ENCODE measurements at places on chromosomes 3 and 15.

- no peak for DNase-seq
Observed at GRCh38 chr3:9965200-9965875, 13.1 kb upstream of the PRRT3 start.

- DNase-seq, result no peak
Observed at GRCh38 chr3:111635403-111635802, 40.3 kb upstream of the ZBED2 start.

- DNase-seq, result no peak
Observed at GRCh38 chr3:141076797-141077571, 25.8 kb downstream of the SPSB4 start.

GRCh38 chr3:70431911-70432310 lies 119.5 kb upstream of the MDFIC2 start:
- DNase-seq, result peak; percentile 32

GRCh38 chr15:70430069-70430468 lies 332.4 kb upstream of the TLE3 start:
- peak; percentile 87 for DNase-seq

DNA sequence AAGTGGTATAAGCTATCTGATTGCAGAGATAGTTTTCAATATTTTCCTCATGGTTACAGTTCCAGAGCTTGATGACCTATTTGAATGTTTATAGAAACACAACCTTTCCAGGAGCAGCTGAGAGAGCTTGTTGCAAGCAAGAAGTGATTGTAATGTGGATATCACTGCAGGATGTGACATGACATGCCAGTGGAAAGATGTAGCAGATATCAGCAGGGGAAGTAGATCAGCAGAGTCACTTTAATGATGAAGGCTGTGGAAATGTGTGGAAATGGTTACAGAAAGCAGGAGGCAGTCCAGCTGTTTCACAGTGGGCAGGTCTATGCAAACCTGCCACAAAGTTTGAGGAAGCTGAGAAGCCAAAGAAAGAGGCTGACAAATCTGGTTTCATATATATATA lies 21.0 kb downstream of the TMEM158 start:
- no peak for DNase-seq

DNA sequence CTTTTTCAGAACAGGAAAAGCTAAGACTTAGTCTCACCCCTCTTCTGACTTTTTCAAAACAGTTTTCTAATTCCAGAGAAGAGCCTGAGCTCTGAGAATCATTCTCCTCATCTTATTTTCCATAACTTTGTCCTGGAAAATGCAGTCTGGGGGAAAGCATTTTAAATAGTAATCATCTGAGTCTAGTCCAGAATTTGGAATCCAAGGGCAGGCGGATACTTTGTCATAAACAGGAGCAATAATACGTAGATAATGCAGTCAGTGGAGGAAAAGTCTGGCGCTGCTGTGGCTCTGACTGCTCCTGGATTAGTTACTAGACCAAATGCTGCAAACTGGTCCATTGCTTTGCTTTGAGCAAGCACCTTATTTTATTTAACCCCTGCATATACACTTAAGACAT lies 285.0 kb downstream of the THSD4 start:
- DNase-seq, result no peak

GRCh38 chr3:142735462-142735861 lies 11.6 kb downstream of the TRPC1 start:
- no peak for DNase-seq

DNA sequence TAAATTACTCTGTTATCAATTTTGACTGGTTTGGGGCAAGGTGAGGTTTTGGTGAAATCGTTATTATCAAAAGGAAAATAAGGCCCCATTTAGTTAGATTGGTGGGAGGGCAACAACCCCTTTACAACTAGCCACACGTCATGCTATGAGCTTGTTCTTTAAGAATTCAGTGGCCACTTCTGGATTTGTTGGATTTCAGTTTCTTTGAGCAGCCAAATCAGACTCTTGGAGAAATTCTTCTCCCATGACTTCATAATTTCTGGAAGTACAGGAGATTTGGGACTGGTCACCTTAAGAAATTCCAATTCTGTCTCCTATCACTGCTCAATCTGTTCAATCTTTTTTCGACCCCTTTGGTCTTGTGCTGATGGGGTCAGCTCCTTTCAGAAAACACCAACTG lies 14.8 kb upstream of the WNT5A start:
- no peak for DNase-seq

GRCh38 chr3:9809239-9809614 lies 835 bp upstream of the TTLL3 start:
- no peak for DNase-seq

- no peak for DNase-seq
Observed at GRCh38 chr3:88283242-88283592, 133.5 kb downstream of the C3orf38 start.

GRCh38 chr3:8094415-8094814 lies 407.2 kb upstream of the LMCD1 start:
- DNase-seq, result no peak

Data from HS-5 (cell line).